ENCODE measurements at places on chromosomes 1 and 21.

GRCh38 chr1:21652101-21652936 lies 16.8 kb downstream of the RAP1GAP start:
- no peak for DNase-seq

GRCh38 chr1:225847610-225848009 lies 34.6 kb downstream of the TMEM63A start:
- DNase-seq = no peak

DNA sequence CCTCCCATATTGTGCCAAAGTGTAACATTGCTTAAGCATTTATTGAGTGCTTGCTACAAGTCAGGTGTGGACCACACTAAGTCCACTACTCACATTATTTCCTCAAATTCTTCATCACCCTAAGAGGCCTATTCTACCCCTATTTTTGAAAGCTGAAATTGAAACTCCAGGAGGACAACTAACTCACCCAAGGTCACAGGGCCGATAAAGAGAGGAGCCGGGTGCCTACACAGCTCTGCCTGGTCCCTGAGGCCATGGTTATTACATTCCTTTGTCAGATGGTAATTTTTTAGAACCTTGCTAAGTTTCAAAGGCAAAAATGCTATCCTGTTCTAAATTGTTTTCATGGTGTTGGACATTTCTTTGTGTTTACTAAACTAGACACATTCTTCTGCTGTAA lies 24.2 kb upstream of the KLHDC8A start:
- no peak for DNase-seq

DNA sequence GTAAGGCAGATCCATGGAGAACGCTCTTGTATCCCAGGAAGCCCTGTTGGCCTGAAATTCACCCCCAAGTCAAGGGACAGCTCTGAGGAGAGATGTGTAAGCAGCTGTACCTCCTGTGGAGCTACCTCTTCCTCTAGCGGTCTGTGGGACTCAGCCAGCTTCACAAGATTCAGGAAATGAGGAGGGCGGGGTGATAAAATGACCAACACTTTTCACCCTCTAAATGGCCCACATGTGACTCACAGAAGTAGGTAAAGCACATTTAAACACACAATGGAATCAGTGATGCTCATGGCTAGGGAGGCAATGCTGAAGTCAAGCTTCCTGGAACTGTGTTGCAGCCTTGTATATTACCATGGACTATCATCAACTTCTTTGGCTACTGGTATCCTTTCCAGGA lies at the start of gene SH2D1B:
Gene SH2D1B, minus strand, starts transcription at position 135 of the 400 bp plus-strand sequence. Its CDS starts 120 bp downstream, at position 15.
- DNase-seq = peak; percentile 57
